Neural progenitor cell (in vitro differentiated cells): ENCODE measurements at places on chromosomes 2 and 18.

DNA sequence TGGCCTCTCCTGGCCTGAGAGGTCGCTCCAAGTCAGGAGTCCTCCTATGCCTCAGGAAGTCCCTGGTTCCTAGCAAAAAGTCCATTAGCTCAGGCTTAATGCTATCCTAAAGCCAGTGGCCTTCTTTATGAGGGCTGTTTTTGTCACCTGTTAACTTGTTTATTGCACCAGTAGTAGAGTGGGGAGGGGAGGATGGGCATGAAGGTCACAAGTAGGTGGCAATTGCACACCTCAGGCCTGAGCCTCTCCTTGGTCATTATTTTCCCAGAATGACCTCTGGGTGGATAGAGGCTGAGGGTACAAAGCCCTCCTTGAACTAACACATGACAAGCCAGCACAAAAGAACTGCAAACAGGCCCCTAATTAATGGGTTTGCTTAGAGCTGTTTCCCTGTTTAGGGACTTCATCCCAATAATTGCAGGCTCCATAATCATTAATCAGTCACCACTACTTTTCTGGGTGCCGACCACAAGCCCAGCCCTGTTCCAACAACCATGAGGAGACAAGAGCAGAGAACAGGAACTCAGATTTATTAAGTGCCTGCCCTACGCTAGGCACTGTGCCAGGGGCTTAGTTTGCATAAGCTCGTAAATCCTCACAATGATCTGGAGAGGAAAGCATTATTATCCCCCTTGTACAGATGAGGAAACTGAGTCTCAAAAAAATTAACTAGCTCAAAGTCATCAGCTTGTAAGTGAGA, 123.0 kb upstream of the PKDCC start:
- DNase-seq = no peak

DNA sequence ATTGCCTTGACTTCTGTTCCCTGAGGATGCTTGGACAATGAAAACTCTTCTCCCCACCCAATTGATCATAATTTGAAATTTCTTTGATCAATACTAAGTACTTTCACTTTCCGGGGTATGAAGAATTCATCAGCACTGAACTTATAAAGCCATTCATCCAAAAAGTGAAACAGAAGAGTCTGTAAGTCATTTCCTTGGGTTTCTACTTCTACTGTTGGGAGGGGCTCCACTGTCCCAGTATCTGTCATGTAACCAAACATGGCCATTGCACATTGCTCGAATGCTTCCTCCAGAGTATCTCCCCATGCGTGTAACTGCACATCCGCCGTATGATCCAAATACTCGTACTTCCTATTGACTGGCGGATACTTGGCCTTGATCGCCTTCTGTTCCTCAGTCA, 30.3 kb downstream of the NCL start:
- no peak for DNase-seq

- no peak for DNase-seq
Measured at GRCh38 chr2:204110338-204110741, 173.8 kb downstream of the ICOS start.

GRCh38 chr2:182300608-182301007, 126.2 kb downstream of the PDE1A start:
- DNase-seq = no peak

- no peak for DNase-seq
Measured at GRCh38 chr18:26008096-26008495, 82.3 kb downstream of the SS18 start.

- no peak for DNase-seq
Measured at GRCh38 chr2:231660860-231661259, 47.5 kb upstream of the PTMA start.

- no peak for DNase-seq
Measured at GRCh38 chr2:20992201-20992711, 51.6 kb downstream of the APOB start.

- no peak for DNase-seq
Measured at GRCh38 chr18:58455314-58456188, 173.3 kb downstream of the ALPK2 start.

DNA sequence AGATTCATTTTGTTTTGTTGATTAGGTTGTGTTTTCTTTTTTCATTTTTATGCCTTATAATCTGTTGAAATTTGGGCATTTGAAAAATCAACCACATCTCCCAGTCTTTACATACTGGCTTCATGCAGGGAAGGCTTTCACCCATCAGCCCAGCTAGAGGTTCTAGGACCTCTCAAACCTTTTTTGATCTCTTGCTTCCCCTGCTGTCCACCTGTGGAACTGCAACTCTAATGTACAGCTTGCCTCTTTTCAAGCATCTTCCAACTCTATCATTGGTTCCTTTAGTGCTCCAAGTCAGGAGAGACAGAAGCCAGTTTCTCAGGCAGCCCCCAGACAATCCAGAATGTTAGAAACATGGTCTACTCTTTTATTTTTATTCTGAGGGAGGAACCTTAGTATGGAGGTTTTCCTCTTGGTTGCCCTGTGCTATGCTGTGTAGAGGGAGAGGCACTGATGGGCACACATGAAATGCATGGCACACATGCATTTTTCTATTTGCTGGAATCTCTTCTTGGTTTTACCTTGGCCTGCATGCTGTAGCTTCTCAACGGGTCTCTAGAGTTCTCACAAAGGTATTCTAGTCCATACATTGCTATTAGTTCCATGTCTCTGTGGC, 107.2 kb upstream of the L3MBTL4 start:
- peak; percentile 39 for DNase-seq

- peak; percentile 36 for DNase-seq
Measured at GRCh38 chr18:32956591-32957315, 183.9 kb upstream of the KLHL14 start.

- DNase-seq = peak; percentile 4
Measured at GRCh38 chr18:40380686-40381439, 1574.2 kb upstream of the PIK3C3 start.

- DNase-seq = peak; percentile 65
Measured at GRCh38 chr2:172094294-172095145, 8.2 kb downstream of the DLX2 start.

- peak; percentile 75 for DNase-seq
Measured at GRCh38 chr2:198374375-198375082, 570.1 kb downstream of the PLCL1 start.

DNA sequence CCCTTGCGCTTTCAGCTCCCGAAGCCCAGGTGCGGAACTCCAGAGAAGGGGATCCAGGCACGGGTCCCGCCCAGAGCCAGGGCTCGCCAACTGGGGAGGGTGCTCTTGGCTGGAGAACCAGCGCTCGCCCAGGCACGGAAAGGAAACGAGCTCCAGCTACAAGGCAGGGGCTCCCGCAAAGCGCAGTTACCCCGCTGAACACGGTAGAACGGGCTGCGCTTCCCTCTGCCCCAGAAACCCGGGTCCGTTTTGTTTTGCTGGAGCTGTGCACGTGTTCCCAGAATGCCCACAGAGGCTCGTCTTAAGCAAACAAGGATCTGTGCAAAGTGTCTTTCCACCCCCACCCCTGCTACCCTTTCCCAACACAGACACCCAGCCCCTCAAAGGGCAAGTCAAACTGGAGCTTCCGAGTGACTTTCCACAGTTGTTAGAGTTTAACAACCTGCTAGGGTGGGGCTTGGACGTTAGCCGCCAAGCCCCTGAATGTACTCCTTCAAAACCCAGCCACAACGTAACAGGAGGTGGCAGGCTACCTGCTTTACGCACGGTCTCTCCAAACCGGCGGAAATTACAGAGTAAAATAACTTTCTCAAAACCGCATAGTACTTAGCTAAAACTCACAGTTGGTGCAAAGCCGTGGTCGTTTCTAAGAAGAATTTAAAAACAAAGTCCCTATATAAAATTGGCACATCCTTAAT, 775 bp downstream of the RNF125 start:
- DNase-seq = peak; percentile 53
